ENCODE measurements at places on chromosomes 12 and 14. TPM values are rescaled to one million over a fixed set of nuclear protein-coding genes. Genes with fewer than 3 reads are reported as not detected.

GRCh38 chr12:54959291-54960018 lies 25.1 kb downstream of the TESPA1 start:
- DNase-seq: no peak

Gene PRPH
- total RNA-seq: not detected

DNA sequence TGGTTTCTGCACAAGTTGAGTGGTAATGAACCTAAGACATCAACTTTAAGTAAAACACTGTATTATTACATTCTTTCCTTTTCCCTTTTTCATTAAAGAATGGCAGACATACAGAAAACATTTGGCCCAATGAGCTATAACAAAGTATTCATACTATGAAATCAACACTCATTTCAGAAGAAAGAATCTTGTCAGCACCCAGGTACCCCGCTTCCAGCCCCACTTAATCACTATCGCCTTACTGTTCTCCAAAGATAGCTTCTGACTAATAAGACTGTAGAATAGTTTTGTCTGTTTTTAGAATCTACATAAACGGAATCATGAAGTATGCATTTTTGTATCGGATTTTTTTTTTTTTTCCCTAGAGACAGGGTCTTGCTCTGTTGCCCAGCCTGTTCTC lies 9.5 kb downstream of the CNTN1 start:
- DNase-seq: no peak

- DNase-seq: no peak
Measured at GRCh38 chr14:64806202-64806861, 73.4 kb downstream of the SPTB start.

DNA sequence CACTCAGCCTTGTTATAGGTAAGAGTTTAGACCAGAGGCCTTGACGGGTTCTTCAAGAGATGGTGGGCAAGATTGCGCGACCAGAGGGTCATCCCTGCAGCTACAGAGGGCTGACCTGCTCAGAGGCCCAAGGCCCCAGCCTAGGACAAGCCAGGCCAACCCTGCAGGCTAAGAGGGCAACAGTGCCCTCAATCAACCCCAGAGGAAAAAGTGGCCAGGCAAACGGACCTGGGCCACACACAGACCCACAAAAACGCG lies 1.3 kb downstream of the SSH1 start:
- DNase-seq: no peak

DNA sequence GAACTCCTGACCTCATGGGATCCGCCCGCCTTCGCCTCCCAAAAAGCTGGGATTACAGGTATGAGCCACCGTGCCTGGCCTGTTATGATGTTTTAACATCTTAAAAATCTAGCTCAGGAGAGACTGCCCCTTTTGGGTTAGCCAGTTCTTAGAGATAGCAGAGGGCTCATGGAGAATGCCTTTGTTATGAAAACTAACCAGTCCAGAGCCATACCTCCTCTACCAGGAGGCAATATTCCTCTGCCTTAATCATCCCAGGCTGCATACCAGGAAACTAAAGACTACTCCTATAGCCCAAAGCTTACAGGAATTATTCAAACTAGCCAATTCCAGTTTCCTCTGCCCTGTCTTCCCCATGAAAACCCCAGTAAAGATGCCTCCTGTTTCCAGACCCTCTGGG lies 96.0 kb upstream of the MDM1 start:
- DNase-seq: no peak

All from liver (tissue), 10 donors.